ENCODE measurements at places on chromosomes 7 and 10.

GRCh38 chr7:137209151-137209817, 134.2 kb downstream of the PTN start:
- no peak for DNase-seq

GRCh38 chr7:144941127-144941526, 105.3 kb upstream of the TPK1 start:
- no peak for DNase-seq

GRCh38 chr10:118041316-118041715, 5.4 kb downstream of the RAB11FIP2 start:
- no peak for DNase-seq

DNA sequence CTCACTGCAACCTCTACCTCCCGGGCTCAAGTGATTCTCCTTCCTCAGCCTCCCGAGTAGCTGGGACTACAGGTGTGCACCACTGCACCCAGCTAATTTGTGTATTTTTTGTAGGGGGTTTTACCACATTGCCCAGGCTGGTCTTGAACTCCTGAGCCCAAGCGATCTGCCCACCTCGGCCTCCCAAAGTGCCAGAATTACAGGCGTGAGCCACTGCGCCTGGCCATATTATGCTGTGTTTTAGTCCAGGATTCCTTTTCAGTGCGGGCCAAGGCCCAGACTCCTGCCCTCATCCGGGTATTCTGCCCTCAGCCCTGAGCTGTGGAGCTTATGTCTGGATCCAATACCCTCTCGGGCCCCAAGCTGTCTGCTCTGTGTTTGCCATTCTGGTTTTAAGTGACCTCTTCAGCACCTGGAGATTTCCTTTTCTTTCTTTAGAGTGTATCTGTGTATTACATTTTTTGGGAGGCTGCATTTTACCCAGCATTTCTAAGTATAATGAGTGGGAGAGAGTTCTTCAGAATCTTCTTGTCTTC, 114.9 kb downstream of the BUB3 start:
- no peak for DNase-seq

GRCh38 chr10:62647375-62648092, 157.0 kb upstream of the ADO start:
- DNase-seq = no peak

- no peak for DNase-seq
Observed at GRCh38 chr7:84188786-84189405, 5.7 kb downstream of the SEMA3A start.

DNA sequence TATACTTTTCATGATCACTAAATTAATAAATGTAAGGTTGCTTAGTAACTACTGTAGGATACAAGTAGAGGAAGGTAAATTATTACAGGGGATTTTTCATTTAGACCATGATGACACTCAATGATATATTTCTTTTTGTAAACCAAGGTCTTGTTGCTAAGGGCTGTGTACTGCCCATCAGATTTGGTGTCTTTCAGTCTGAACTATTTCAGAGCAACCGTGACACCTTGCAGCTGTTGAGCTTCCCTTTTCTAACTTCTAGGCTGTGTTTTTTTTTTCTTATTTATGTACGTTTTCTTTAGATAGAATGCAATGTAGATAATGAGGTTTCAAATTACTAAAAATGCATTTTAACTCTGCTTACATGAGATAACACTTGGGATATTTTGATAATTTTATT, 292.0 kb upstream of the MBL2 start:
- no peak for DNase-seq

- DNase-seq = peak; percentile 80
Observed at GRCh38 chr10:101012525-101013364, 13.1 kb downstream of the LZTS2 start.

DNA sequence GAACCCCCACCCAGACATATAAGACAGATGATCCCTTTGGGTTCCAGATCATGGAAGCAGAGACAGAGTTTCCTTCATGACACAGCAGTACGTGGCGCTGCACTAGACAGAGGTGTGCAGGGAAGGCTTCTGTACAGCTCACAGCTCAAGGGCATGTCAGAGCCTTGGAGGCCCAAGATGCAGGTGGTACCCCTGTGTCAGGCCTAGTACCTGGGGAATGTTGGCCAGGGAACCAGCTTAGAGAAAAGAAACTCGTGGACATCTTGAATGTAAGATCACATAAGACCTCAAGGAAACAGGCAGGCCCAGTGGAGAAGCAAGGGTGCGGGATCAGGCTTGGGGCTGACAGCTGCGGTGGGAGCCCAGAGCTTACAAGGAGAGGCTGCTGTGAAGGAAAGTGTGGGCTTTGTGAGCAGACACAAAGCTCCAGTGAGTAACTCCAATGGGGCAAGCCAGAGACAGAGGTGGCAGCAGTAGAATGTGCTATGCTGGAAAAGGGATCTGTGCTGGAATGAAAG, 91.4 kb downstream of the WDFY4 start:
- no peak for DNase-seq

DNA sequence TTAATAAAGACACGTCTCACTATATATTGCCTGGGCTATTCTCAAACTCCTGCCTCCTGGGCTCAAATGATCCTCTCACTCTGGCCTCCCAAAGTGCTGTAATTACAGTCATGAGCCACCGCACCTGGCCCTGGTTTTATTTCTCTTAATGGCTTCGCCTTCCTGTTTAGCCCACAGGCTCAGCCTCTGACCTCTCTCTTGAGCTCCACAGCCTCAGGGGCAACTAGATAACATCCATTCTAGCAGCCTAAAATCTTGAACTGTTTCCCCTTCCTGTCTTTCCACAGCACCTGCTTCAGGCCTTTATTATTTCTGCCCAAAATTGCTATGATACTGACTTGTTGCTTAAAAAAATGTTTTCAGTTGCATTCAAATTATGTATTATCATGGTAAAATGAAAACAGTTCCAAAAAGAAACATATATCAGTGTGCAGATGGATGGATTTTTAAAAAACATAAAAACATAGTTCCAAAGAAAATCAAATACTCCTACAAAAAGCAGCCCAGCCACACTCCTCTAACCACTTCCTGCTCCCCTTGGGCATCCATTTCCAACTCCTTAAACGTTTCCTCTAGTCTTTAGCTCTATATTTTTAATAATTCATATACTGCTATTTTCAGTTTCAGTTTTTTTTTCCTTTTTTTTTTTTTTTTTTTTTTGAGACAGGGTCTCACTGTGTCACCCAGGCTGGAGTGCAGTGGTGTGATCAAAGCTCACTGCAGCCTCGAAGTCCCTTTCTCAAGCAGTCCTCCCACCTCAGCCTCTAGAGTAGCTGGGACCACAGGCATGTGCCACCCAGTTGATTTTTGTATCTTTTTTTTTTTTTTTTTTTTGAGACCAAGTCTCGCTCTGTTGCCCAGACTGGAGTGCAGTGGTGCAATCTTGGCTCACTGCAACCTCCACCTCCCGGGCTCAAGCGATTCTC, 5.1 kb upstream of the BAZ1B start:
- DNase-seq = peak; percentile 87

DNA sequence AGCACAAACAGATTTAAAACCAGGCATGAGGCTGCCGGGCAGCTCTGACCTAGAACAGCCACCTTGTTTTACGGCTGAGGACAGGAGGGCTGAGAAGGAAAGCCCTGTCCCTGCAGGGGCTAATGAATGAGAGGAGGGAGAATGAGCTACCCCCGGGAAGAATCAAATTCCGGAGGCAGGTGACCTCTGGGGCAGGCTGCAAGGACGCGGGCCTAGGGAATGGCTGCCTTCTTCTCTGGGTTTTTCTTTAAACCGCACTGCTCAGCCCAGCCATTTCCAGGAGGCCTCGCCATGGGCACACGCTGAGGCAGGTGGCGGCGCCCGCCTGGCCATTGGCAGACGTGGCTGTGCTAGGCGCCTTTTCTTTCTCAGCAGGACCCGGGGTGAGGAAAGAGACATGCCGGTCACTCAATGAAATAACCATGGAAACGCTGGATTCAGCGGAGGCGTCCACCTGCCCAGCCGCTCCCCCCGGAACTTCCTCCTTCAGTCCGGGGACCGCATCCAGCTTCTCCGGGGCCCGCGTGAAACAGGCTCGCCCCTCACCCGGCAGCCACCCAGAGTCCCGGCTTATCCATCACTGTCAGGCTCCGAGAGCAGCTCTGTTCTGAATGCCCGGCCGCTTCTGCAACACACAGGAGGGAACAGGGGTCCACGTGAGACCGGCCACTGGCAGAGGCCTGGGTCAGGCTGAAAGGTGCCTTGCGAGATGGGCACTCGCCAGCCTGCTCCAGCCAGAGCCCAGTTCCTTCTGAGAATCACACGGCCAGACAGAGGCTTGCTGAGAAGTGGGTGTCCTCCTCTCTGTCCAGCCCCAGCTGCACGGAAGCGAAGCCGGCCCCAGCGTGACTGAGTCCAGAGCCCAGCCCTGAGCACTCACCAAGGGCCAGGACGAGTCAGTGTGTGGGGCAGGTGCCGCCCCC, 82.1 kb downstream of the PDGFA start:
- no peak for DNase-seq

DNA sequence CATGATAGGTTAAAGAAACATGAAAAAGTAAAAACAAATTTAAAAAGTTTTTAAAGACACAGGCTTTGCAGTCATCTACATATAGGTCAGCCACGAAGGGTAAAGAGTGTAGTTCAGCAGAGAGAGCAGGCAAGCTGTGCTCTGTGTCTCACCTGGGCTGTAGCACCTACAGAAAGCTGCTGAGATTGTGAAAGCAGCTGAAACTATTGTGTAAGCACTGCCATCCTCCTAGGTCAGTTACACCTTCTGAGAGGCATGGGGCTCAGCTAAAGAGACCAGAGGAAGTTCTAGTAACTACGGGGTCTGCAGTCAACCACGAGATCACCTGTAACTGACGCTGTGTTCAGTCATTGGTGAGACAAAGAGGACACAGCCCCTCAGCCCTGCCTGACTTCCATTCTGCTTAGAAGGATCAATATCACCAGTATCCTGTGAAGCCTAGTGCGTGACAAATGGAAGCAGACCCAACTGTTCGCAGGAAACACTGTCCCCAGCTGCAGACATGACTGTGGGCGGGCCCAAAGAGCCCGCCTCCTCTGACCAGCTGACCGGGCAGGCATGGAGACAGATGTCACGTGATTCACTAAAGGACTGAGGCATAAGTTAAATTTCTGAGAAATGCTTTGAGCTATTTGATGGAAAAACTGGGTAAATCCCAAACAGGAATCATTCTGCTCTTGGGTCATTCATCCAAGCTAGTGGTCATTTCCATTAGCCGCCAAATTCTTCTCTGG, 87.9 kb downstream of the EBF3 start:
- no peak for DNase-seq

- no peak for DNase-seq
Observed at GRCh38 chr7:2632733-2633537, 1.1 kb downstream of the TTYH3 start.

GRCh38 chr7:100847360-100847759, 5.2 kb upstream of the SLC12A9 start:
- DNase-seq = no peak

DNA sequence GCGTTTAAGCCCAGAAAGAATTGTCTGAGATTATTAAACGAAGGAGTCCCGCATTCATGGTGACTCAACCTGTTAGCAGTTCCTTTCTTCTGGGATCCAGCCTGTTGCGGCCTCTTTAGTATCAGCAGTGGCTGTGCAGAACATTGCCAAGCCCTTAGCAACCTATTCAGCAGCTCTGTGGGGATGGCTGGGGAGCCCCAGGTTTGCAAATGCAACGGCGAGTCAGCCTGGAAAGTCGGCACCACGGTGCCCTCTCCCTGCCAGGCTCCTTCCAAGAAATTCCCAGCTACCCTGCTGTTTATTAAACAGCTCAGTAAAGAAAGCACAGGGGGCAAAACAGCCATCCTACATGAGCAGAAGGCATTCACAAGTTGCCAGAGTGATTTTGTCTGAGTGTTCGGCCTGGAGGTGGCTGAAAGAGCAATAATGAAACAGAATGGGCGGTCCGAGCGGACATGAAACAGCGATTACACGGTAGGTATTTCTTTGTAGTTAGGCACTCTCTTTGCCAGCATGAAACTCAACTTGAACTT, 198.3 kb downstream of the BAMBI start:
- DNase-seq = no peak

DNA sequence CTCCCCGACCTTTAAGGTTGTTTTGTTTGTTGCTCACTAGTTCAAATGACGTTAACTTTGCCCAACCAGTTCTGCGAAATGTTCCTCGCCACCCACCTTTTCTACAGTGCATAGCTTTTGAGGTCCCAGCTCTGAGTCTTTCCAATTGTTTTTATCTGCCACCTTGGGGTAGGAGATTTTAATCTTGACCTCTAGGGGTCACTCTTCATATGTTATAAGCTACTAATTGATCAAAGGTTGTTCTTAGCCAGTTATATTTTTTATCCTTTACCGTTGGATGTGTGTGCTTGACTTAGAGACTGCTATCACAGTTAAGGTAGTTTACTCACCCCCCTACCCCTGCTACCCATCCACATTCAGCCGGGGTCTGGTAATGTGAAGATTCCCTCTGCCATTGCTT, 372.4 kb downstream of the SUGCT start:
- DNase-seq = peak; percentile 5

- DNase-seq = no peak
Observed at GRCh38 chr10:63237396-63237795, 104.3 kb downstream of the NRBF2 start.

- DNase-seq = no peak
Observed at GRCh38 chr10:69687426-69687825, 57.4 kb downstream of the FAM241B start.

DNA sequence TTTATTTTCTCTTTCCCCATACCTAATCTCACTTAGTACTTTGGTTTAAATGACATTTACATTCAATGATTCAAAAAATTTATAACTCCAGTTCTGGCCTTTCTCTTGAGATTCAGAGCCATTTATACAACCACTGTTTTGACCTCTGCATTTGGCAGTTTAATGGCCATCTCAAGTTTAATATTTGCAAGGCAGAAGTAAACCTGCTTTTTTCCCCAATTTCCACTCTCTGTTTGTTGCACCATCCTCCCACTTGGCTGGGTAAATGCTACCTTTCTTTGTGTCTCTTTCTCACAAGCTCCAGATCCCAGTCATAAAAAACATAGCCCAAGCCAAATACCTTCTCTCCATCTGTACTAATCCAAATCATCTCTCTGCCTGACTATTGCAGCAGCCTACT, 315.2 kb upstream of the MTPN start:
- no peak for DNase-seq

DNA sequence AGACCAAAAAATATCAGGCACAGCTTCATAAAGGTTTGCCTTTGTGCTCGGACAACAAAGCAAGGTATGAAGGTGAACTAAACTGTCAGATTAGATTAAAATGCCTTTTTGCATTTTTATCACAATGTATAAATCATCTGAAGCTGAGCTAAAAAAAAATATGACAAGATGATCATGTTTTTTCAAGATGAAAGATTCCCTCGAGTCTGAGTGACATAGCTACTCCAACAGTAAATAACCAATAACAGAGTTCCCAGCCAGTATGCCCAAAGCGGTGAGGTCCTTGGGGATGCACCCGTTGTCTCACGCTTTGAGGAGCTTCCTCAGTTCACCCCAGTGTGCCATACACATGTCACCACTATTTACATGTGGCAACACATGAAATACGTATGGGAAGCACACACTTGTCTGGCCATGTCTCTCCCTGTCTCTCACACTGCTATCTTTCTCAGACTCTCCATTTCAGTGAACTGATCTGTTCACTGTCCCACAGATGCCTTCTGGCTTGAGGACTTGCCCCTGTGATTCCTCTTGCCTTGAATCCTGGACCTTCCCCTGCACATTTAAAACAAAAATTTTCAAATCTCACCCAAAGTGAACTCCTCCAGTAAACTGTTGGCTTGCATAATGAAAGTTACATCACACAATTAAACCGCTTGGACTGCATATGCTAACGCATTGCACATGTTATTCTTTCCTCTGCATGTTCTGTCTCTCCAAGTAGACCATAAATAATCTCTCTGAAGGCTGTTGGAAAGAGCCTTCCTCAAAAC, 2.6 kb upstream of the PIK3CG start:
- DNase-seq = no peak

GRCh38 chr7:121158665-121159064, 170.1 kb upstream of the WNT16 start:
- no peak for DNase-seq
